ENCODE measurements at places on chromosomes 4 and X.

DNA sequence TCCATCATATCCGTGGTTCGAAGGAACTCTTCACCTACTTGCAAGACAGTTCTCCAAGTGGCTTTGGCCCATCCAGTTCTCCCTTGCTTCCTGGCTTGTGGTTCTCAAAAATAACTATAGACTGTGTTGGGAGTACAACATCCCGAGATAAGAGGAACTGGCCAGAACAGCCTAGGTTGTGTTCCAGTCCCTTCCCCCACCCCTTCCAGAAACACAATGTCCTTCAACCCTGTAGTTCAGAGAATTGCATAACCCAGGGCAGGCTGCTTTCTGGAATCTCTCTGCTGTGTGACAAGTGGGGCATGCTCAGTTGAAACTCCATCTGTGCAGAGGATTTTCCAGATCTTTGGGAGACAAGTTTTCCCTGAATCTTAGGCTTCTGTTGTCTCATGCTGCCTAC, 206.5 kb downstream of the PCDH10 start:
- no peak for DNase-seq

GRCh38 chrX:41025926-41026701, 59.1 kb upstream of the USP9X start:
- DNase-seq, result no peak

GRCh38 chrX:42432552-42432951, 345.4 kb downstream of the PPP1R2C start:
- DNase-seq, result no peak

GRCh38 chr4:186999686-187000085, 276.0 kb upstream of the FAT1 start:
- no peak for DNase-seq

- DNase-seq, result no peak
These were observed 1.8 kb downstream of the DCAF12L1 start for GRCh38 chrX:126550816-126551215.

GRCh38 chrX:137483554-137483953, 82.4 kb upstream of the ZIC3 start:
- DNase-seq, result no peak

DNA sequence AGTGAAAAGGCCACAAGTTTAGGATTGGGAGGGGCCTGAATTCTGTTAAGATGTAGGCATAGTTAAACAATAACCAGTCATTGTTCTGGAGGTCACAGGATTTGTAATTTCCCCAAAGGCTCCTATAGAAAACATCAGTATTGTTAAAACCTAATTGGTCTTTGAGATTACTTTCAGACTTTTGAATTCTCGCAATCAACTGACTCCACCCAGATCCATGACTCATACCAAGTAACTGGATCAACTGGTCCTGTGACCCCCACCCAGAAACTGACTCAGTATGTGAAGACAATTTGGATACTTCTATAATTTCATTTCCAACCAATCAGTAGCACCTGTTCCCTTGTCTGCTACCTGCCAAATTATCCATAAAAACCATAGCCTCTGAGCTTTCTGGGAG, 28.4 kb downstream of the MAGEB16 start:
- DNase-seq, result no peak
